ENCODE measurements at places on chromosomes 6 and 20.

- no peak for DNase-seq
Measured at GRCh38 chr6:108165714-108166663, at the start of gene NR2E1. TSS of gene NR2E1 (plus strand) at chr6:108166022. CDS start at chr6:108166766, 744 bp downstream.

DNA sequence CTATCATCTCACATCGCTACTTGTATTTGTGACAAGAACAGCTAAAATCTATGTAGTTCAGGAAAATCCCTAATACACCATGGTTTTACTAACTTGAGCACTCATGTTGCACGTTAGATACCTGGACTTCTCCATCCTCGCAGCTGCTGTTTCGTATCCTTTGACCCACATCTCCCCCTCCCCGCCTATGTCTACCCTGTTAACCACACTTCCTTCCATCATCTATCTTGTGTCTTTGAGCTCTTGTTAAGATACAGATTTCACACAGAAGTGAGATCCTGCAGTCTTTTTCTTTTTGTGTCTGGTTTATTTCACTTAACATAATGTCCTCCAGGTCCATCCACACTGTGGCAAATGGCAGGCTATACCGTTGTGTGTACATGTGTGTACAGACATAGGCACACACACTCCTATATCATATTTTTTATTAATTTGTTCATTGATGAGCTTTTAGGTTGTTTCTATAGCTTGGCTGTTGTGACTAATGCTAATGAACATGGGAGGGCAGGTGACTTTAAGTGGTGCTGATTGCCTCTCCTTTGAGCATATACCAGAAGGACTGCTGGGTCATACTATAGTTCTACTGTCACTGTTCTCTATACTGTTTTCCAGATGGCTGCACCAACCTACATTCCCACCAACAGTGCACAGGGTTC lies 117.8 kb downstream of the WDR27 start:
- DNase-seq: no peak

GRCh38 chr20:24853916-24854315 lies 95.2 kb upstream of the CST7 start:
- no peak for DNase-seq

GRCh38 chr20:36218380-36219064 lies 17.8 kb upstream of the AAR2 start:
- DNase-seq: no peak

DNA sequence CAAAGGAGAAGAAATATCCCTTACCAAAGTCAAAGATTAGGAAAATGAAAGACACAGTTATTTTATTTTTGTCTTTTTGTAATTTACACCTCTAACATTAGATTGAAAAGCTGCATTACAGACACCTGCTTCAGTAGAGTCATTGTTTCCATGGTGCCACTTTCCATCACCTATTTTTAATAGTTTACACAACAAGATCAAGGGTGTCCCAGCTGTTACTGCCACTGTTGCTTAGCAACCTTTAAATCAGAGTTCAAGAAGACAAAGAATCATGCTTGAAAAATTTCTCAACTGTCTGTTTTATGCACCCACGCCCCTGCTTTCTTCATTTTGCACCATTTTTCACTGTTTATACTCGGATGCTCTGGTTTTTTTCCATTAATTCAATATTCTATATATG lies 668.2 kb upstream of the GJE1 start:
- DNase-seq: peak; percentile 37

DNA sequence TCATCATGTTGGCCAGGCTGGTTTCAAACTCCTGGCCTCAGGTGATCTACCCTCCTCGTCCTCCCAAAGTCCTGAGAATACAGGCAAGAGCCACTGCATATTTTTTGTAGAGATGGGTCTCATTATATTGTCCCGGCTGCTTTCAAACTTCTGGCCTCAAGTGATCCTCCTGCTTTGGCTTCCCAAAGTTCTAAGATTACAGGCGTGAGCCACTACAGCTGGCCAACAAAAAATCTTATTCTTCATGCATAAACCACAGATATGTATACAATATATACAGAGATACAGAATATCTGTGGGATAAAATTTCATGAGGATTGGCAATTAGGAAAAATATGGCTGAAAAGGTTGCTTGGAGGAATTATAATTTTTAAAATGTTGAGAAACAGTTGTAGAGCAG lies 49.9 kb downstream of the SLC35A1 start:
- DNase-seq: no peak

DNA sequence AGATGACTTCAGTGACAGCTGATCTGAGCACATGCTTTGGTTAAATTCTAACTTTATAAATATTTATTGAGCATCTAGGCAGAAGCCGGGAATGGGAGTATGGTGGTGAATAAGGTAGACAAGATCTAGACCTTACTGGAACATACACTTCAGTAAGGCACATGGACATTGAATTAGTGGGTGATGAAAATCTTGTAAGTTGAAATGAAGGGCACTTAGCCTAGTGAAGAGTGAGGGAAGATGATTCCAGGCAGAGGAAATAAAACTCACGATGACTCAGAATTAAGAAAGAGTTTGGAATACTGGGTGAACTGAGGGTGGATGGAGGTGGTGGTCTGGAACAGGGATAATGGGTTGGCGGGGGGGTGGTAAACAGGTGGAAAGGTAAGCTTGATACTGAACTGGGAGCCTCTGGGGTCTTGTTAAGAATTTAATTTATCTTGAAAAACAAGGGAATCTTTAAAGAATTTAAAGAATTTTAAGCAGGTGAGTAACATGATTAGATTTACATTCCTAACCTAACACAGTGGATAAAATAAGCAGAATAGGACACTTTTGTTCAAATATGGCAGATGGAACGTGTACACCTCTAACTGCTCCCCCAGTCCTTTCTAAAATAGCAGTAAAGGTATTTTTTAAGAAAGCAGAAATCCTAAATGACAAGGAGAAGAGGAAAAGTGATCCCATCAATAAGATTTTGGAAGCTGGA lies 75.2 kb upstream of the ARHGAP18 start:
- DNase-seq: no peak

- DNase-seq: no peak
Measured at GRCh38 chr6:8914700-8915099, 479.4 kb upstream of the SLC35B3 start.

- DNase-seq: no peak
Measured at GRCh38 chr6:144353871-144354314, 68.8 kb downstream of the UTRN start.

GRCh38 chr20:35556871-35557270 lies 15.0 kb downstream of the ERGIC3 start:
- DNase-seq: no peak

- no peak for DNase-seq
Measured at GRCh38 chr6:20117474-20117873, 94.8 kb downstream of the MBOAT1 start.

GRCh38 chr6:44148306-44148705 lies 10.3 kb upstream of the CAPN11 start:
- DNase-seq: no peak

- no peak for DNase-seq
Measured at GRCh38 chr20:17936286-17936760, 32.3 kb downstream of the SNX5 start.

- no peak for DNase-seq
Measured at GRCh38 chr6:25387911-25388310, 108.7 kb downstream of the CARMIL1 start.

- no peak for DNase-seq
Measured at GRCh38 chr6:158220786-158221442, 52.8 kb downstream of the GTF2H5 start.

- DNase-seq: no peak
Measured at GRCh38 chr6:130560231-130560630, 194.4 kb downstream of the TMEM200A start.

DNA sequence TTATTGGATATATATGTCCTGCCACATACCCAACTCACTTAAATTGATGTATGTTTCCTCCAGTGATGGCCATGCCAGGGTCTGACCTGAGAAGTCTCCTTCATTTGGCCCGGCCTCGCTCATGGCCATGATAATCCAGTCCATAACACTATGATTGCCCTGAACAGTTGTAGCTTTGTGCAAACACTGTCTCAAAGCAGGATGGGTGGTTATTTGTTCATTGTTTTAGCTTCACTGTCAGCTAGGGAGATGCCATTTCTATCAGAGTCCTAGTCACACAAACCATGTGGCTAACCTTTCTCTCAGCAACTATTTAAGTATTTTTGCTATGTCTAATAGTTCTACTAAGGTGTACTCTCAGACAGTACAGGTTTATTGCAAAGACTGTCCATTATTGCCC lies 47.6 kb upstream of the ZNF337 start:
- no peak for DNase-seq

GRCh38 chr20:62740286-62741141 lies 31.9 kb downstream of the NTSR1 start:
- DNase-seq: peak; percentile 59

GRCh38 chr20:50041246-50041873 lies 58.6 kb downstream of the SNAI1 start:
- DNase-seq: no peak

DNA sequence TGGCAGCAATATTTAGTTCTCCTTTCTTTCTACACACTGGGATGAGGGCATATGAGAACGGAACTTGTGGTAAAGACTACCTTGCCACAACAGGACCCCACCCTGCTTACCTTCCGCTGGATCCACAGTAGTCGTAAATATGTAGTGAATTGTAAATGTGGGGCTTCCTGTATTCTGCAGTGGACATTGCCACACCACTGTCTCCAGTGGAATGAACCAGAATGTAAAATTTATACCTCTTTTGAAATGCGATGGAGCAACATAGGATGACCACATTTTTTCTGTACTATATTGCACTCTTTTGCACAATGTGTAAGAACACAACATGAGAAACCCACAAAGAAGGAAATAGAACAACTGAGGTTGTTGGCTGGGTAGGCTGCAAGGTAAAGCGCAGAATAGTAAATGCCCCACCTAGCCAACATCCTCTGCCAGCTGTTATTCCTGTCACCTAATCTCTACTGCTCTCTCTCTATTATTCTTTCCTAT lies 16.1 kb upstream of the RIPOR2 start:
- no peak for DNase-seq

GRCh38 chr20:23697947-23698346 lies 9.1 kb upstream of the CST4 start:
- DNase-seq: no peak

DNA sequence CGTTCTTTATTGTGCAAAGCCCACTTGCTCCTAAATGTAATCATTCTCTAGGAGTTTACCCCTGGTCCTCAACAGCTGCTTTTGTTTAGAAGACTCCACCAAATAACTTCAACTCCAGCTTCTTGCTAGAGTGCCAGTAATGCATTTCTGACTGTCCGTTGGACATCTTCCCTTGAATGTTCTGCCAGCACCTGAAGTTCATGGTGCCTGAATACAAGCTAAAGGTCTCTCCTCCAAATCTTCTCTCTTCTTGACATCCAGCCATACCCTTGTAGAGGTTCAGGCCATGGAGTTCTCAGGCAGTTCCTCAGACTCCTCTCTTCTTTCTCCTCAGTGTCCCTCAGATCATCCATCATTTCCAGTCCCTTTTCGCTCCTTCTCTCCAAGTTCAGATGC lies 21.7 kb downstream of the PHACTR2 start:
- DNase-seq: no peak

DNA sequence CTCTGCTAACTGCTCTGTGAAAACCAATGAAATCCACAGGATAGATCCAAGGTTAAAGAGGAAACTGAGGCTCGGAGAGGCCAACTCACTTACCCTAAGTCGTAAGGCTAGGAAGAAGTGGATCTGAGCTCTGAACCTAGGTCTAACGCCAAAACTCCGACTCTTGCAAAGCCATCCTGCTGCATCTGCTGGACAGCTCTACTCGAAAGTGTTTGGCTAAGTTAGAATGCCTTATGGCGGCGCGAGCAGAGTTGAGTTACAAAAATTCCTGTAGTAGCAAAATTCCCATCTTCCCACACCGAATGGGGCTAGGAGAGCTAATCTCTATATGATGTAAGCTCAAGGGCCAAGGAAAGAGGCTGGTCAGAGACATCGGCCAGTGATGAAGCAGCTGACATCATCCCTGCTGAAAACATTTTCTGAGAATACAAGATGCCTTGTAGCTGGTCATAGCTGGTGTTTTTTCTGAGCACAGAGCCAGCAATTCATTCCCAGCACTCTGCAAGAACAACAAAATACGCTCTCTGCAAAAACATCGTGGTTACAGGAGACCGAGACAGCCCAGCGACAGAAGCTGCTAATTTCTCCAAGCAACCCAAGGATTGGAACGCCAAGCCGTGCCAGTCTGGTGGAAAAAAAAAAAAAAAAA lies 1.8 kb downstream of the SPATA2 start:
- no peak for DNase-seq

All from BJ (cell line).